Liver (tissue), 10 donors: ENCODE measurements at places on chromosomes 2 and 18. TPM values are rescaled to one million over a fixed set of nuclear protein-coding genes. Genes with fewer than 3 reads are reported as not detected.

Gene ALLC
- total RNA-seq = 1.3 TPM

Gene ALPG
- not detected for total RNA-seq

DNA sequence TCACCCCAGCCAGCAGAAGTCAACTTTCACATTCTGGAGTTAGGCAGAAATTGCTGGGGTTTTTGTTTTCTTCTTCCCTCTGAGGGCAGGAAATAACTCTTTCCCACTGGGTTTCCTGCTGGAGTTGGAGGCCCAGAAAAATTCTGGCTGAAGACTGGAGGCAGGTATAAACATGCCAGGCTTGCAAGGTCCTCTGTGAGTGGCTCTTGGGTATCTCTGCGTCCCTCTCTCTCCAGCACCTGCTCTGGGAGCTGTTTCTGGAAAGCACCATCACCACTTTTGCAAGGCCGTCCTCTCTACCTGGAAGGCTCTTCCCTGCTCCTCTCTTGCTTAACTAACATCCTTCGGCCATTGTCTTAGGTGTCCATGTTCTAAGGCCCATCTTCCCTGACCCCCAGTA lies 91.0 kb downstream of the MCFD2 start:
- H3K27ac ChIP-seq = no peak overlapping the region
- no peaks in the 10 kb centered on the region for H3K4me1 ChIP-seq
- no peak overlapping the region for H3K4me3 ChIP-seq
- no peaks in the 10 kb centered on the region for H3K36me3 ChIP-seq
- DNase-seq = no peak
- H3K27me3 ChIP-seq = no peaks in the 10 kb centered on the region

DNA sequence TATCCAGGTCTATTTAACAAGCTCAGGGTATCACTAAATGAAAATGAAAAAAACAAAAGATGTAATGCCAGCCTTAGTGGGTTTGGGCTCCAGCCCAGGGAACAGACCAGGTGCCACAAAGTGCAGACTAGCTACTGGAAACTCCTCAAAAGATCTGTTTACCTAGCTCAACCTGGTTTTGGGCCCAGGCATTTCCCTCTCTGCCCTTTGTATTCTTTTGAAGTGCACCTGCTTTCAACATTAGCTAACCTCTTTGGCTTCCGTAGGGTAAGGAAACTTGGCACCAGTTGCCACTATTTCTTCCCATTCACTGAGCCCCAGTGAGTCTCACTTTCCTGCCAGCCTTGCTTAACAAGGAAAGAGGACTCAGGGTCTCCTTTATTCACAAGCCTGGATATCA lies 123.6 kb upstream of the CDCA7 start:
- H3K36me3 ChIP-seq = peaks cover 3% of the 10 kb centered on the region

- H3K27me3 ChIP-seq = no peaks in the 10 kb centered on the region
- no peaks in the 10 kb centered on the region for H3K36me3 ChIP-seq
- no peak for DNase-seq
- no peak overlapping the region for H3K27ac ChIP-seq
- H3K4me1 ChIP-seq = no peaks in the 10 kb centered on the region
Observed at GRCh38 chr2:203960811-203961210, 24.2 kb downstream of the ICOS start.

Gene SERPINB12
- total RNA-seq = not detected

GRCh38 chr2:163205589-163206254 lies 367.2 kb upstream of the KCNH7 start:
- H3K4me3 ChIP-seq = no peak overlapping the region
- no peak for DNase-seq
- no peak overlapping the region for H3K27ac ChIP-seq
- no peaks in the 10 kb centered on the region for H3K36me3 ChIP-seq

DNA sequence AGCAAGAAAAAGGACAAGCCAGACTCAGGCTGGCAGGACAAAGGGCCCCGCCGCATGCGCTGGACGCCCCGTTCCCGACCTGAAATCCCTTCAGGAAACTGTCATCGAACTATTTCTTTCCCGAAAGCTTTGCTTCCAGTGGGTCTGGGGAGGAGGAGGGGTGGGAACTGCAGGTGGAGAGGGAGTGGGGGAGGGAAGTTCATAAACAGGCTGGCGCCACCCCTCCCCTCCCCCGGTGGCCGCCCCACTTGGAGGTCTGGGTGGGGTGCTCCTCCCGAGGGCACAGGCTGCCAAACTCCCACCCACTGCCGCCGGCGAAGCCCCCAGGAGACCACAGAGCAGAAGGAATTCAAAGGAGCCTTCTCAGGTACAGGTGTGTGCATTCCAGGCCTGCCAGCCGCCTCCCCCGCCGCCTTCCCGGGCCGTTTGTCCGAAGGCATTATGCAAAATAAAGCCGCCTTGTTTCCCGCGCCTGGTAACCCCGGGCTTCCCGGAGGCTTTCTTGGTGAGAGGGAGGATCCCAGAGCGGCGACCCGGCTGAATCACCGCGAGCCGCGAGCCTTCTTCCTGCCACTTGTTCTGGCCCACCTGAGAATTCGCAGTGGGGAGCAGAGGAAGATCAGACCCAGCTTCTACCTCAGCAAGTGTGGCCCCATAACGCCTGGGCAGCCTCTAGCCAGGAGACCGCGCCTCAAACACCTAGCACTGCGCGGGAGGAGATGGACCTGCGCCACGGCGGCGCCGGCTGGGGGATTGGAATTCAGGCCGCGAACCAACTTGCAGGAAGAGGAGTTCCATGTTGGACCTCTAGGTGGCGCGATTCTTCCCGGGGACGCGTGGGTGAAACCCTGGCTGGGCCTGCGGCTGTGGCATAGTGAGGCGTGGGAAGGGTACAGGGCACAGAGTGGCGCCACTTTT lies 101.9 kb downstream of the FOXI3 start:
- H3K4me3 ChIP-seq = peak overlapping the region; percentile 46
- H3K4me1 ChIP-seq = peaks cover 4% of the 10 kb centered on the region
- peak; percentile 71 for DNase-seq
- H3K36me3 ChIP-seq = no peaks in the 10 kb centered on the region
- H3K27me3 ChIP-seq = no peaks in the 10 kb centered on the region
- H3K27ac ChIP-seq = no peak overlapping the region

GRCh38 chr2:161913865-161914264 lies 160.2 kb downstream of the DPP4 start:
- no peaks in the 10 kb centered on the region for H3K4me1 ChIP-seq
- no peak overlapping the region for H3K27ac ChIP-seq
- peaks cover 3% of the 10 kb centered on the region for H3K27me3 ChIP-seq
- no peak overlapping the region for H3K4me3 ChIP-seq

DNA sequence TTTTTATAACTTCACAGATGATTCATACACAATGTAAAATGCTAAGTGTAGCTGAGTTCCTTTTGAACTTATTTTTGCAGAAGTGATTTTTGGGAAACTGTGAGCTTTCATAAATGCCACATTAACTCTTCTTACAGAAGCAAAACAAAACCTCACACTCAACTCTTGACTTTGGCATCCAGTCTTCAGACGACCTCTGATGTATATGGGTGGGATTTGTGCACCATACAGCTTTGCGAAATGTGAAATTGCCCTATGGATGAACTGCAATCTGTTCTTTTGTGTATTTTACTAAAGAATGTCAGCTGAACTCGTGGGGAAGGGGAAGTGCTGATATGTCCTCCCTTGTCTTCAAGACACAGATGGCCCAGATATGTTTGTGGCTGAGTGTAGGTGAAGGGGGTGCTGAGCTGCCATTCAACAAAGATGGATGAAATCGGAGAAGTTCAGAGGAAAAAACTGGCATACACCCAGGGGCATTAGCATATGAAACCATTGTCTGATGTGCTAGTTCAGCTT lies 218.3 kb downstream of the PTGR3 start:
- DNase-seq = no peak
- H3K4me1 ChIP-seq = no peaks in the 10 kb centered on the region
- H3K27me3 ChIP-seq = no peaks in the 10 kb centered on the region
- H3K36me3 ChIP-seq = no peaks in the 10 kb centered on the region
- no peak overlapping the region for H3K27ac ChIP-seq
- H3K4me3 ChIP-seq = no peak overlapping the region

- H3K27ac ChIP-seq = no peak overlapping the region
- no peaks in the 10 kb centered on the region for H3K36me3 ChIP-seq
- H3K4me1 ChIP-seq = peaks cover 10% of the 10 kb centered on the region
- H3K4me3 ChIP-seq = no peak overlapping the region
- H3K27me3 ChIP-seq = no peaks in the 10 kb centered on the region
Observed at GRCh38 chr2:173079973-173080860, 4.6 kb downstream of the MAP3K20 start.

DNA sequence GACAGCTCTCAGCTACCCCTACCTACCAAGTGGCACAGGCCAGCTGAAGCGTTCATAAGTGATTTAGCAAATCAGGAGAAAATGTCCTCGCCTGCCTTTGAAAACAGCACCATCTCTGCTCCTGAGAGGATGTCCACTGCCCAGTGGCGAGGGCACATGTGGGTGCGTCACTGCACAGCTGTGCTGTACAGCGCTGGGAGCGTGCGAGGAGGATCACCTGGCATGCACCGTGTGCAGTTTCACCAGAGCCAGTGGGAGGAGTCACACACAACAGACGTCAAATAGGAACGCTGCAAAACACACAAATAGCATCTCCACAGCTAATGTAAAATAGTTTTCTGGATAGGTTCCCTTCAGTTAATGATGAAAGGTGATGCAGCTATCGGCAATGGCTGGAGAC lies 154.1 kb downstream of the HDAC4 start:
- H3K27ac ChIP-seq = no peak overlapping the region
- no peak overlapping the region for H3K4me3 ChIP-seq
- no peaks in the 10 kb centered on the region for H3K36me3 ChIP-seq
- H3K4me1 ChIP-seq = peaks cover under 1% of the 10 kb centered on the region
